Mesendoderm (in vitro differentiated cells): ENCODE measurements at places on chromosomes 5 and 9.
A peak's percentile ranks its signal among the peaks of the same experiment; 100 is the strongest.

GRCh38 chr9:124810663-124811355, 33.9 kb downstream of the OLFML2A start:
- no peaks in the 10 kb centered on the region for H3K27me3 ChIP-seq
- no peaks in the 10 kb centered on the region for H3K36me3 ChIP-seq
- DNase-seq: peak; percentile 97
- peak overlapping the region; percentile 80 for H3K27ac ChIP-seq
- H3K4me3 ChIP-seq: no peak overlapping the region
- H3K4me1 ChIP-seq: peaks cover 7% of the 10 kb centered on the region

DNA sequence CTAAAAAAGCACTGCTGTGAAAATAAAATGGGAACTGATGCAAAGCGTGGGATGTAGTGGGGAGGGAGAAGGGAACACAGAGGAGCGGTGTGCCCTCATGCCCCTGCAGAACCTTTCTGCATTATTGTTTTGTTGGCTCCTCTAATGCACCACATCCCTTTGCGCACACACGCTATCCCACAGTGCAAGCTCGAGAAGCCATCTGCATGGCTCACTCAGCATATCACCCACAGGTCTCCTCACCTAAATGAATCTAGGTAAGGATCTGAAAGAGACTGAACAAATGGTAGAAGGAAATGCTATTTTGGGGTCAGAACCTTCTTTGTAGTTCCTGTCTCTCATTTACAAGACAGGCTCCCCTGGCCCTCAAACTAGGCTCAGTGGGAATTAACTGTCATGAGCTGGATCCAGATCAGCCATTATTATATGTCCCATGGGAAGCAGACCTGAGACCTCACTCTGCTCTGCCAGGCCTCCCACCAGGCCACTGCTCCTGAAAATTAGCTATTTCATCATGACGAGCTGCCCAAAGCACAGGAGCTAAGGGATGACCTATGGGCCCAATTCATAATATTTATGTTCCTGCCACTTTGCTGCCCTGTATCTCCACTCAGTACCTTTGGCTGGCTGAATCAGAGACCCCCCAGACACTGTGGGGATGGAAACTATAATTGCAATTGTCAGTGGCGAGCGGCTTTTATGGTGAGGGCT, 169.4 kb downstream of the SPOCK1 start:
- no peaks in the 10 kb centered on the region for H3K27me3 ChIP-seq
- no peak overlapping the region for H3K4me3 ChIP-seq
- no peaks in the 10 kb centered on the region for H3K36me3 ChIP-seq
- H3K27ac ChIP-seq: no peak overlapping the region

GRCh38 chr9:84339962-84340361, 596 bp downstream of the SLC28A3 start:
- no peak overlapping the region for H3K27ac ChIP-seq
- no peaks in the 10 kb centered on the region for H3K27me3 ChIP-seq
- no peaks in the 10 kb centered on the region for H3K4me1 ChIP-seq
- no peaks in the 10 kb centered on the region for H3K36me3 ChIP-seq
- DNase-seq: peak; percentile 65

DNA sequence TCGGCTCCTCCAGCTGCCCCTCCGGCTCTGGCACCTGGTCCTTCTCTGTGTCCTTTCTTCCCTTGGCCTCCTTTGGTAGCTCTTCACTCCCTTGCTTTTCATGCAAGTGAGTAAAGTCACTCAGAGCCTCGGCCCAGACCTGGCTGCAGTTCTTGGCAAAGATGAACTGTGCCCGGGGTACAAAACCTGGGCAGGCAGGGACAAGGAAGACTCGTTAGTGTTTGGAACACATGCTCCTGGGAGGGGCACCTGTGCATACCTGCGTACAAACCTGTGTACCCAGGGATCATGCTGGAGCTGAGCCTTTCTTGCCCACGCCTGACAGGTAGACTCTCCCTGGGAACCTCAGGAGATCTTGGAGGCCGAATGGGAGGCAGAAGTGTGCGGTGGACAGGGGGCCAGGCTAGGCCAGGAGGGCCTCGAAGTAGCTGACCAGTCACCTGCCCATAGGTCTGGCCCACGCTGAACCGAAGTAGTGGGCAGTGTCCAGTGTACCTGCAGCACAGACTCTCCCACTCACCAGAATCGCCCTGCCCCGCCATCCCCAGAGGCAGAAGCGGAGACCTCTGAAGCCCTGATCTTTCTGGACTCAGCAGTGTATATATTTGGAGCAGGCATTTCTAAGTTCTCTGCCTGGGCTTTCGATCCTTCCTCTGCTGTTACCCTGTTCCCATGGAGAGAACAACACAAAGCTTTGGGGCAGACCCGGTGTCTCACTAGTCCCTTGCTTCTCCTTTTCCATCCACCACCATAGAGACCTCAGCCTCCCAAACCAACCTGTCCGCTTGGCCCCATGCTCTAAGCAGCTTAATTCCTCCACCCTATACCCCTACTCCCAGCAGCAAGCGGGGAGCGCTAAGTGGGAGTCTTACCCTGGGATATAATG, 41.9 kb upstream of the TESK1 start:
- no peak overlapping the region for H3K27ac ChIP-seq
- peaks cover 2% of the 10 kb centered on the region for H3K36me3 ChIP-seq
- DNase-seq: no peak
- no peak overlapping the region for H3K4me3 ChIP-seq
- H3K27me3 ChIP-seq: no peaks in the 10 kb centered on the region
- no peaks in the 10 kb centered on the region for H3K4me1 ChIP-seq

DNA sequence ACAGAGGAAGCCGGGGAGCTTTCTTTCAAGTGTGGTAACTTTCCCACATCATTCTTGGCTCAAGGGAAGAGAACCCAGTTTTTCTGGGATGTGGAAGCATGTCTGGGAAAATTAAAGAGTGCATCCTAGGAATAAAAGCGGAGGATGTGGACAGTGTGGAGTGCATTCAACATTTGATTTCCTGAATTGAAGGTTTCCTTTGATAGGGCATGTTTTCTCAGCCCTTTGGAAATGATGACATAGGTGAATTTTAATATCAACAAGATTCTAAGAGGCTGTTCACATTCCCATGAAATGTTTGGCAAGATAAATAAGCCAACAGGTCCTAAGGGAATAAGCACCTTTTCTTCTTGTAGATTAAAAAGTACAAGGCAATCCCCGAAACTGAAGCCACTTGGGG, 63.6 kb downstream of the ENTREP1 start:
- no peaks in the 10 kb centered on the region for H3K27me3 ChIP-seq
- H3K4me3 ChIP-seq: no peak overlapping the region
- no peak overlapping the region for H3K27ac ChIP-seq
- DNase-seq: no peak
- no peaks in the 10 kb centered on the region for H3K4me1 ChIP-seq

DNA sequence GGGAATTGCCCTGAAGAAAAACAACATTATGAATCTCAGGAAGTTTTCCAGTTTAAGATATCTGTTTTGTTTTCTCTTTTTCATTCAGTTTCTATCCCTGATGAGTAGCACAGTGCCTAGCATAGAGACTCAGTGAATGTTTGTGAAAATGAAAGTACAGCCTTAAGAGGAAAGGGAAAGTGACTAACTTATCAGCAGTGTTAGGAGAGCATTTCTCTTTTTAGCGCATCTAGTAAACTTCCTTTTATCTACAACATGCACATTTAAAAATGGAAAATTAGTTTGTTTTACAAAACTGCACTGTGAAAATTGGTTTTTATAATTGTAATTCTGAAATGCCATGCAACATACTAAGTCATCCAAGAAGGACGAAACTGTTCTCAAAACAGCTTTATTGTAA, 110.8 kb downstream of the SMARCA2 start:
- H3K4me1 ChIP-seq: no peaks in the 10 kb centered on the region
- no peak overlapping the region for H3K4me3 ChIP-seq
- H3K36me3 ChIP-seq: no peaks in the 10 kb centered on the region
- H3K27me3 ChIP-seq: no peaks in the 10 kb centered on the region
- H3K27ac ChIP-seq: no peak overlapping the region
